Left ventricle myocardium inferior (tissue), 1 donor: ENCODE measurements at places on chromosomes 3 and 15. TPM values are rescaled to one million over a fixed set of nuclear protein-coding genes. Genes with fewer than 3 reads are reported as not detected.

DNA sequence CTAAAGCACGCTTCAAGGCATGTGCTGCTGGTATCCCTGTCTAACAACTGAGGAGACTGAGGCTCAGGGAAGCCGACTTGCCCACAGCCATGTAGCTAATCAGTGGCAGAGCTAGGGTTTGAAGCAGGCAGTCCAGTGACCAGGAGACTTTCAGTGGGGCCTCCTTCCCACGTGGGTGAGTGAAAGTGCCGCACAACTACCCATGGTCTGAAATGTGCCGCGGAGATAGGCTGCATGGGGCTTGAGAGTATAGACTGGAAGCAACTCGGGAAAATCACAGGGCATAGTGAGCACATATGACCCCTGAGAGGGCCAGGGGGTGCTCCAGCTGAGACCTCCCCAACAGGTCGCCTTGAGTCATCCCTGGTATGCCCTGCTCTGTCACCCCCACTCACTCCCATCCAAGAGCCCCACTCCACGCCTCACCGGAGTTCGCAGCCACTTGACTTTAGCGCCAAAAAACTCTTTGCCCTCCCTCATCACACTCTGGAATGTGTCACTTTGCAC lies 19.1 kb downstream of the FAM174B start:
- H3K36me3 ChIP-seq = no peaks in the 10 kb centered on the region
- no peak overlapping the region for H3K4me3 ChIP-seq
- H3K27ac ChIP-seq = no peak overlapping the region

DNA sequence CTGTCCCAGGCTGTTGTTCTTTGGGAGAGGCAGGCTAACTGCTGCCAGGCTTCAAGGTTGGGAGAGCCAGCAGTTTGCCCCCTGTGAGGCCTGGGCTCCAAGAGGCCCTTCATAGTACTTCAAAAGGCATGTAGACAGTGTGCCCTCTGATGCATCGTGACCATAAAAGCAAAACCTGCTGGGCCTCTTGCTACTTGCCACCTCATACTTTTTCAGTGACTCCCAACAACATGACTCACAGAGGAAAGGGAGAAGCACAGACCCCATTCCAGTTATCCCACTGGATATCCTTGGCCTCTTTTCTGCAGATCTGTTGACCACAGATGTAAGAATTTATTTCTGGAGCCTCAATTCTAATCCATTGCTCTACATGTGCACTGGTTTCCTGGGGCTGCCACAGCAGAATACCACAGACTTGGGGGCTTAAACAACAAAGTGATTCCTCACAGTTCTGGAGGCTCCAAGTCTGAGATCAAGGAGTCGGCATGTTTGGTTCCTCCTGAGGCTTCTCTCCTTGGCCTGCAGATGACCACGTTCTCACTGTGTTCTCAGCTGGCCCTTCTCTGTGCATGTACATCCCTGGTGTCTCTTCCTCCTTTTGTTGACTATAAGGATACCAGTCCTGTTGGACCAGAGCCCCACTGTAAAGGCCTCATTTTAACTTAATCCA lies 8.9 kb upstream of the NSMCE3 start:
- H3K27me3 ChIP-seq = peaks cover 21% of the 10 kb centered on the region
- no peaks in the 10 kb centered on the region for H3K36me3 ChIP-seq
- DNase-seq = no peak
- H3K27ac ChIP-seq = no peak overlapping the region
- H3K4me3 ChIP-seq = no peak overlapping the region

NT5DC2 gene
- 69.3 TPM for total RNA-seq

KLHDC8B gene
- total RNA-seq = 92.5 TPM

MST1R gene
- 1.7 TPM for total RNA-seq

FBLN2 gene
- 56.7 TPM for total RNA-seq
